ENCODE measurements at places on chromosomes 11 and 22.

DNA sequence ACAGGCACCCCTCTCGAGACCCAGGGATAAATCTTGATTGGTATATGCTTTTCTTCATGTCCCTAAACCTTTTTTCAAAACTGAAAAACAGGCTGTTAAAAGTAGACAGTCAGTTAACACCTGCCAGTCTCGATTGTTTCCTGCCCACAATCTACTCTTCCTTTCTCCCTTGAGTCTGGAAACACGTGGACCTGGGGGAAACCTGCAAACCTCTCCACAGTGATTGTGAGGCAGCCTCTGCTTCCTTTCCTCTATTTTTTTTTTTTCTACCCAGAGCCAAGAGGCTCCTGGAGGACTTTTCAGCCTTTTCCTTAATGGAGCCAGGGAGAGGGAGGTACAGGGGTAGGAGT, 69.4 kb upstream of the CLMP start:
- DNase-seq: no peak

DNA sequence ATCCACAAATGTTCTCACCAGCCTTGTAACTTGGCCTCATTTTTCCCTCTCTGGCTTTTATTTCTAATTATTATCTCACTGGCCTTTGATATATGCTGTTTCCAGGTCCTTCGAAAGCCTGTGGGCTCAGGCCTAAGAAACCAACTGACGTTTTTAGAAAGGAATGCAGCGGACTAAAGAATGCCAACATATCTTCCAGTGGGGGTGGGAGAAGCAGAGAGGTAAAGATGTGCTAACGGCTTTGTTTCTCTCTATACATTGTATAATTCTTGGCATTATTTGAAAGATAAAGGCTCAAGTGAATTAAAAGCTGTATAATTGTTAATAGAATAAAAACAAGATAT, 28.2 kb downstream of the OR6Q1 start:
- no peak for DNase-seq

DNA sequence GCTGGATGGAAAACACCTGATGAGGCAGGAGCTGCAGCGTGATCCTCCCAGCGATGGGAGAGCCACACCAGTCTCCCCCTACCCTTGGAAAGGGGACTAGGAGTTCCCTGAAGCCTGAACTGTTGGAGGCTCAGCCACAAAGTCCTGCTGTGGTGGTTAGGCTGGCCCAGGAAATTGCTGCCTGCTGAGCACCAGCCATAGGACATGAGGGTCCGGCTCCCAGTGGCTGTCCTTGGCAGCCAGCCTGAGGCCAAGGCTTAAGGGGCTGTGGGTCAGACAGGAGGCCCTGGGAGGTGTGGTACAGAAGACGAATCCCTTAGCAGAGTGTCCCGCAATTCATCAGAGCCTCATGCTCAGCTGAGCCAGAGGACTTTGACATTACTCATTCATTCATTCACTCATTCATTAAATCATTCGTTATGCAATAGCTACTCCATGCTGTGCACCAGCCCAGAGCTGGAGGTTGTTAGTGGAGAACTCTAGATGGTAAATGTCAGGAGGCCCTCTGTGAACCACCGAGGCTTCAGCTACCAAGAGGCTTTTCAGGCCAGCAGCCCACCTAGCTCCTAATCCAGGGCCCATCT, 14.4 kb upstream of the SEC14L4 start:
- DNase-seq: no peak

- DNase-seq: no peak
These were observed 63.3 kb upstream of the PHF21B start for GRCh38 chr22:45073064-45073463.

GRCh38 chr11:40354121-40354520, 1105.3 kb downstream of the LRRC4C start:
- no peak for DNase-seq

- DNase-seq: no peak
These were observed 851.3 kb downstream of the TBC1D22A start for GRCh38 chr22:47613606-47614350.

GRCh38 chr22:39017596-39018365, 3.1 kb upstream of the APOBEC3D start:
- DNase-seq: no peak

DNA sequence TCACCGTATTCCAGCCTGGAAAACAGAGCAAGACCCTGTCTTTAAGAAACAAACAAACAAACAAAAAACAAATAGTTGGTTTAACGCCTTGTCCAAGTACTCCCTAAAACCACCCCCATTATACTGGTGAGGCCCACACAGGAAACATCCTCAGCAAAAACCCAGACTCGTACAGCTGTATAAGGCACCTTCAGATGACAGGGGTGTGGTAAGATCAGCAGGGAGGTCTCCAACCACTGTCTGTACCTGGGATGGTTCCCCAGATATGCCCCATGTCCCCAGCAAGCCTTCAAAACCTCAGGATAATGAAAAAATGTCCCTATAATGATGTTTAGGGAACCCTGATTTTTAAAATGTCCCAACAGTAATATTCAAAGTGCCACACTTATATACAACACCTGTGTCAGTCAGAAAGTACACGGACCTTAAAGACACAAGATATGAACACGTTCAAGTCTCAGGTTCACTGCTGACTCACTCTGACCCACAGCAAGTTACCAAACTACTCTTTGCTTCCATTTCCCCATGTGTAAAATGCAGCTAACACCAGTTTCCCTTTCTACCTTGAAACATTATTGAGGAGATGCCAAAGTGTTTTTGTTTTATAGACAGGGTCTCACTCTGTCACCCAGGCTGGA, 9.3 kb downstream of the SF3A1 start:
- DNase-seq: no peak

DNA sequence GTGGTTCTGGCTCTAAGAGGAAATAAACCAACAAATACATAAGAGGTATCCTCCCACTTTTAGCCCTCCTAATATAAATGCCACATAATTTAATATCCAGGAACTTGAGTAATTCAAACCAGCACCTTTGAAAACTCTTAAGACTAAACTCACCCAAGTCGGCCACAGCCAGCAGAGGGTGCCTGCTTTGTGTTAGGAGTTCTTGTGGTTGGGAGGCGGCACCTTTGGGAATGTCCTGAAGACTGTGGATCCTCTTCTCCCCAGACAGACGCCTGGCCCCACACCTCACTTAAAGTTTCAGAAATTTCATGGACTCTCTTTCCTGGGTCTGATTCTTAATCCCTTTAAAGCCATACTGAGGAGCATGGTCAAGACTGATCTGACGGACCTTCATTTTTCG, 169.0 kb downstream of the TBC1D22A start:
- DNase-seq: no peak

- no peak for DNase-seq
These were observed 29.9 kb downstream of the RELT start for GRCh38 chr11:73406131-73406530.

- no peak for DNase-seq
These were observed 48.2 kb downstream of the ALG9 start for GRCh38 chr11:111823131-111823530.

GRCh38 chr22:27273436-27273835, 528.1 kb downstream of the MN1 start:
- no peak for DNase-seq

DNA sequence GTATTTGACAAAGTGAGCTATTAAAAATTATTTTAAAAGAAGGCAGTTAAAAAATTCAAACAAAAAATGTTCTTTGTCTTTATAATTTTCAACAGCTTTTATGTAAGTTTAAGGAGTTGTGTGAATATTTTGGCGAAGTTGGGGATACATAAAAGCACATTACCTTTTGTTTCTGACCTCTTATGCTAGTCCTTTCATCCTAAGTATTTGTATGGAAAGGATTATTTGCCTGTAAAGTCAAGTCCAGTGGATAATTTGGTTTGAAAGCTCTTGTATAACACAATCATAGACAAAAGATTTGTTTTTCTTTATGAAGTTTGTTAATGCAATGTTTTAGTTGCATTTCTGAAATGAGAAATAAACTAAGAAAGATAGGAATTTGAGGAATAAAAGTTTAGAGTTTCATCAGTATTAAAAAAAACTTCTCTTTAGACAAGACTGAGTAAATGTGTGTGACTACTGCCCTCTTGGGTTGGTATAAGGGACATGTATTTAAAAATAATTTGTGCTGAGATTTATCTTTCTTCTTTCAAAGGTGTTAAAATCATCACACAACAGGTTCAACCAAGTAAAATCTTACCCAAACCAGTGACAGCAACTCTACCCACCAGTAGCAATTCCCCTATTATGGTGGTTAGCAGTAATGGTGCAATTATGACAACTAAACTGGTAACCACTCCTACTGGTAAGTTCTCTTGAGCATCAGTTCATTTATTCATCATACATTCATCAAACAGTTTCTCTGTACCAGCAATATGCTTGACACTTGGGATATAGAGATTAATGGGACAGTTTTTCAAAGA, 68.2 kb downstream of the EMSY start:
- no peak for DNase-seq

GRCh38 chr11:10627816-10628215, 59.4 kb upstream of the LYVE1 start:
- no peak for DNase-seq

- no peak for DNase-seq
These were observed 1.2 kb downstream of the PLA2G3 start for GRCh38 chr22:31139066-31139465.

DNA sequence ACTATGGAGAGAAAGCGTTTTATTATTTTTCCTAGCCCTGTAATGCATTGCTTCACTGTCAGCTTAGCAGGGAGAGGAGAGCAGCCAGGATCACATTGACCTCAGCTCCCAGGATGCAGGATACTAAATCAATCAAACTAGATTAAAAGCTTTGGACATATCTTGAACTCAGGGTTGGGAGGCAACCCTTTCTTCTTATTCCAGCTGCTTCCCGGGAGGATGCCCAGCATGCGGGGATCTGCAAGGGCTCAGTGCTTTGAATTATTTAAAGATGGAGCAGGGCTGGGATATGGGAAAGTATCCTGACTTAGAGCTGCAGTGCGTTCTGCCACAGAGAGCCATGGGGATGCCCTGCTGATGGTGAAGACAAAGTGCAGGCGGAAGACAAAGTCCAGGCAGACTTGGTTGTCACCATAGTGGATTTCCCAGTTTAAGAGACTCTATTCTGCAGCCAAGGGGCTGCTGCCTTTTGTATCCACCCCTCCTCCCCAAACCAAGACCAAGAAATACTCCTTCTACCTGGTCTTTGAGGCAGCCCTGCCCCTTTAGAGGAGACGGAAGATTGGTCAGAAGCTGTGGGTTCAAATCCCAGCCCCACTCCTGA, 1035.0 kb downstream of the TBC1D22A start:
- DNase-seq: no peak

DNA sequence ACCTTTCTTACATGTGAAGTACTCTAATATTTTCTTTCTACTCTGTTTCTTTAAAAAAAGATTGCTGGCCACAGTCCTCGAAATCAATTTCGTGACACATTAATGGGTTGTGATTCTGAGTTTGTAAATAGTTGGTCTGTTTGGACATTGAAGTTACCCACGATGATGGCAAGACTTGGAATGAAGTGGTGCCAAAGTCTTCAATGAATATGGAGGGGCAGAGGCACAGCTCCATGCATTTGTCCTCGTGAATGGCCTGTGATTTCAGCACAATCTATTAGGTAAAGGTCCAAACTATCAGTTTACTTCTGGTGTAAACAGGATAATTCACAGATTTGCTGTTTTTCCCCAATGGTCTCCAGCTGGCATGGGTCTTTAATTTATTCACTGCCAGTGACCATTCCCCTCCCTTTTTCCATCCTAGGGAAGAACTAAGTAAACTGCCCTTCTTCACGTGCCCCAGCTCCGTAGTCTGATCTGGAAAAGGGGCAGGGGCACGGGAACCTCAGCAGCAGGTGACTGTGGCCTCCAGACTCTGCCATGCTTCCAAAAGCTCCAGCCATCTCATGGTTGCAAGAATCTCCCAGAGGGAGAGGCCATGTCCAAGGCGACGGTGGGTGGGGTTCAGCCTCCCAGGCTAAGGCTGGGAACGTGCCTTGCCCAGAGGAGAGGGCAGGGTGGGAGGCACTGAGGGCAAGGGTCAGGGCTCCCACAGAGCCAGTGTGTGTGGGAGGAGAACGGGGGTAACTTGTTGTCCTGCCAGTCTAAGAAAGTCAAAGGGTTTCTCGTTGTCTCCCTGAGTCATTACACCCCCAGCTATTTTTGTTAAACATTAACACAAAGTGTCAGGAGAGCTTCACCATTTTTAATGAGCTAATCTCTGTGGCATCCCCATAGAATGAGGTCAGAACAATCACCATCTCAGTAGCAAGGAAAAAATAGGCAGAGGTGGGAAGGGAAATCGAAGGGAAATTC, 16.9 kb upstream of the PEX26 start:
- DNase-seq: no peak

GRCh38 chr11:108135845-108136544, 14.6 kb downstream of the ACAT1 start:
- peak; percentile 22 for DNase-seq

DNA sequence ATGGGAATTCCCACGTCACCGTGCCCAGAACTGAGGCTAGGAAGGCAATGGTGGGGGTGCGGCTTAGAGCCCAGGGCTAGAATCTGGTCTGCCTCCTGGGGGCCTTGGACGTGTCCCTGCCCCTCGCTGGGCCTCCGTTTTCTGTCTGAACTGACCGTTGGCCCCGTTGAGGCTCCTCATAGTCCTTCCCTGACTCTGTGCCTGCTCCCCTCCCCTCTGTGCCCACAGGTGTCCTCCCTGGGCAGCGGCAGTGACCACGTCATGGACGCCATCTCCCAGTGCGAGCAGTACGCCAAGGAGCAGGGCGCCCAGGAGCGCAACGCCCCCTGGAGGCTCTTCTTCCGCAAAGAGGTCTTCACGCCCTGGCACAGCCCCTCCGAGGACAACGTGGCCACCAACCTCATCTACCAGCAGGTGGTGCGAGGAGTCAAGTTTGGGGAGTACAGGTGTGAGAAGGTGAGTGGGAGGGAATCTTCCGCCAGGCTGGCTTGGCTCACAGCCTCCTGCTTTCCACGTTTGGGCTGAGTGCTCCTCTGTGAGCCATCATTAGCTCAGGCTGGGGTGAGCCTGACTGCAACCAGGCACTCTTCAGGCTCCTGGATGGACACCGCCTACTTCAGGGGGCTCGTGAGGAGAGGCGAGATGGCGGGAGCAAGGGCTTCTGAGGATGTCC, 63.9 kb downstream of the MYO7A start:
- DNase-seq: peak; percentile 58

All from stimulated activated CD4-positive, alpha-beta T cell treated with anti-CD3 and anti-CD28 coated beads, Interleukin-4, amount 100 ng/mL, for 1 hour (primary cell).